ENCODE measurements at places on chromosomes 12 and 14. TPM values are rescaled to one million over a fixed set of nuclear protein-coding genes. Genes with fewer than 3 reads are reported as not detected.
A peak's percentile ranks its signal among the peaks of the same experiment; 100 is the strongest.

The GLT8D2 gene
- 4.3 TPM for total RNA-seq

DNA sequence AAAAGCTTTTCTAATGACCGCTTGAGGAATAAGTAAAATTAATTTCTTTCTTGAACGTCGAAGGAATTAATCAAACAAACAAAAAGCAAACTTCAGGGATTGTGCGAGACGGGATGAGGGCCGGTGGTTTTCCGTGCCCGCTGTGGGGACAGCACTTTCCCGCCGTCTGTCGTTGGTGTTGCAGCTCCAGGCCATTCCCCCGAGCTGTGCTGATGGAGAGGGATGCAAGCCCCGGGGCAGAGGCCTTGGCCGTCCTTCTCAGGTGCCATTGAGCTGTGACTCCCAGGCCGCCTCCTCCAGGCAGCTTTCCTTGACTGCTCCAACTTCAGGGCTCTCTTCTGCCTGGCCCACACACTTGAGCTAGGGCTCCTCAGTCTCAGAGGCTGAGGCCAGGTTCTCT is 109.0 kb upstream of the C14orf180 start:
- H3K4me1 ChIP-seq: no peaks in the 10 kb centered on the region
- no peaks in the 10 kb centered on the region for H3K36me3 ChIP-seq
- H3K27me3 ChIP-seq: no peaks in the 10 kb centered on the region
- no peak overlapping the region for H3K27ac ChIP-seq
- DNase-seq: no peak
- H3K4me3 ChIP-seq: no peak overlapping the region

- no peaks in the 10 kb centered on the region for H3K27me3 ChIP-seq
- peak; percentile 42 for DNase-seq
- H3K27ac ChIP-seq: no peak overlapping the region
- no peaks in the 10 kb centered on the region for H3K36me3 ChIP-seq
Measured at GRCh38 chr14:91406982-91407381, 10.6 kb downstream of the CCDC88C start.

GRCh38 chr14:61444215-61444768 is 122.9 kb downstream of the PRKCH start:
- no peak overlapping the region for H3K4me3 ChIP-seq
- no peak overlapping the region for H3K27ac ChIP-seq
- H3K4me1 ChIP-seq: peaks cover 9% of the 10 kb centered on the region
- DNase-seq: peak; percentile 38
- no peaks in the 10 kb centered on the region for H3K27me3 ChIP-seq
- no peaks in the 10 kb centered on the region for H3K36me3 ChIP-seq

- no peak overlapping the region for H3K27ac ChIP-seq
- H3K4me3 ChIP-seq: no peak overlapping the region
- no peaks in the 10 kb centered on the region for H3K4me1 ChIP-seq
- no peaks in the 10 kb centered on the region for H3K27me3 ChIP-seq
Measured at GRCh38 chr12:108332791-108333382, 6.2 kb downstream of the CMKLR1 start.
